Cerebellum (tissue), 4 donors: ENCODE measurements at places on chromosomes 11 and 22. TPM values are rescaled to one million over a fixed set of nuclear protein-coding genes. Genes with fewer than 3 reads are reported as not detected.

The PANX2 gene
- total RNA-seq = 2.7 TPM

The CLCF1 gene
- 0.27 TPM for total RNA-seq

The OR56A1 gene
- 0.27 TPM for total RNA-seq

The OR5A1 gene
- not detected for total RNA-seq

The OR5B21 gene
- not detected for total RNA-seq

The MS4A6E gene
- not detected for total RNA-seq

GRCh38 chr22:38867471-38868285 is 4.3 kb downstream of the CBX6 start:
- DNase-seq = no peak

- no peak for DNase-seq
Measured at GRCh38 chr11:35552616-35553015, 27.2 kb upstream of the PAMR1 start.

DNA sequence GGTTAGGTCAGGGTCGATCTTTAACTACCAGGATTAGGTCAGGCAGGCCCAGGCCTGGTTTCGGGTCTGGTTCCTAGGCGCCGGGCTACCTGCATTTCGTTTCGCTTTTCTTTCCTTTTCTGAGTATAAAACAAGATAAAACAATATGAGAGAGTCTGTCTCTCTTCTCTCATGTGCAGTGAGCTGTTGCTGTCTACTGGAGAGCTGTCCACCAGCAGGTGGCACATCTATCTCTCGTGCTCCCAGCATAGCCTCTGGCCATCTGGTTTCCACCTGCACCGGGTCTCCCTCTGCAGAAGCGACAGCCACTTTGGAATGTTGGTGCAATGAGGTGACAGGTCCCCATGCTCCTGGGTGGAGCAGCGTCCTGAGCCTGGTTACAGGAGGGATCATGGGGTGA is 27.6 kb downstream of the RIBC2 start:
- DNase-seq = peak; percentile 55

- DNase-seq = no peak
Measured at GRCh38 chr22:26127556-26127955, 41.7 kb upstream of the SEZ6L start.

DNA sequence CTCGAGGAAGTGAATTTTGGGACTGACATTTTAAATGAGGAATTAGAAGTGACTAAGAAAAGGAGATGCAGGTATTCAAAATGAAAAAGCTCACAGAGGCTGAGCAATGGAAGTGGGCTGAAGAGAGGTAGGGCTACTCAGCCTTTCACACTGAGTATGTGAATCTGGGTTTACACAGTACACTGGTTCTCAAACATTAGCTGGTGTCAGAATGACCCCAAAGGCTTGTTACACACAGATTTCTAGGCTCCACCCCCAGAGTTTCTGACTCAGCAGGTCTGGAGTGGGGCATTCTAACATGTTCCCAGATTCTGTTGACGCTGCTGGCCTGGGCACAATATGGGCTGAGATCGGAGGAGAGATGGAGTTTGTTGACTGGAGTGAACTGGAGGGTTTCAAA is 32.8 kb downstream of the CADM1 start:
- no peak for DNase-seq

DNA sequence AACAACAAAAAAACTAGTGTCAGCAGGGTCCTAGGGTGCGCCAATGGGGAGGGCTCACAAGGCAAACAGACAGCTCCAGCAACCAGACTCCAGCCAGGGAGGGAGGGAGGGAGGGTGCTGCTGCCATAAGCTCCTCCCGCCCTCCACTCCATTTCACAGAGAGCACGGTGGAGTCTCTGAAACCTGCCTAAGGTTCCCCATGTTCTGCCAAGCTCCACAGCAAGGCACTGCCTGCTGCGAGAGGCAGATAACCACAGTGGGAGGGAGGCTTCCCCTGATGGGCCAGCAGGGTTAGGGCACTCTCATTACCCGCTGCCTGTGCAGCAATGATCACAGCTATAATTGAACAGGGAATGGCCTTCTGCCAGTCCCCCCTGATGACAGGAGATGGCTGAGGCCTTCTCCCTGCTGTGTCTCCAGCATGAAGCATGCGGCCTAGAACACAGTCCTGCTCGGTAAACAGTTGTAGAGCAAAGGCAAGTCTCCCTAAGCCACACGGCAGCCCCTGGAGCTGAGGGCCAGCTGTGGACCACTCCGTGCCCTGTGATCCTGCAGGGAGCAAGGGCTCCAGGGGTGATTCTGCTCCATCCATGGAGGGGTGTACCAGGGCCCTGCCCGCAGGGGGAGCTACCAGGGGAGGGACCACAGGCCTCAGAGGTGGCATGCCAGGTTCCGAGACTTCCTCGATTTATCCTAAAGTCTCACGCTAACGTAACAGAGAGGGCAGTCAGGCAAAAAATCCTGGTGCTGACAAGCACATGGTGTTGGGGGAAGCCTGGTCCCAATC is 42.9 kb downstream of the PC start:
- DNase-seq = peak; percentile 82

GRCh38 chr22:45402466-45402985 is 10.9 kb downstream of the SMC1B start:
- no peak for DNase-seq

DNA sequence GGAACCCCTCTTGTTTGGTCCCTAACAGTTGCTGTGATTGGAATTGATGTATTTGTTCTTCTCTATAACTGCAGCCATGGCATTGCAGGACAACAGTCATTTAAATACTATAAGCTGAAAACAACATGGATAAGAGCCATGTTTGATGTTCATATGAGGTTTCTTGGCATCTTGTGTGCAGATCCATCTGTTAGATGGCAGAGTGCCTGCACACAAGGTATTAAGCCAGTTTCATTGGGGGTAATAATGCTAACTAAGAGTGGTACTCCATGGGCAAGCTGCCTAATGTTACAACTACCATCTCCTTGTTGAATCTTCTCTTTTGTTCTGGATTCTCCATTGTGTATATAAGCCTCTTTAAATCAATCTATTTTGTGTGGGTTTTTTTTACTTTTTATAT is 206.0 kb upstream of the CHORDC1 start:
- DNase-seq = peak; percentile 1

DNA sequence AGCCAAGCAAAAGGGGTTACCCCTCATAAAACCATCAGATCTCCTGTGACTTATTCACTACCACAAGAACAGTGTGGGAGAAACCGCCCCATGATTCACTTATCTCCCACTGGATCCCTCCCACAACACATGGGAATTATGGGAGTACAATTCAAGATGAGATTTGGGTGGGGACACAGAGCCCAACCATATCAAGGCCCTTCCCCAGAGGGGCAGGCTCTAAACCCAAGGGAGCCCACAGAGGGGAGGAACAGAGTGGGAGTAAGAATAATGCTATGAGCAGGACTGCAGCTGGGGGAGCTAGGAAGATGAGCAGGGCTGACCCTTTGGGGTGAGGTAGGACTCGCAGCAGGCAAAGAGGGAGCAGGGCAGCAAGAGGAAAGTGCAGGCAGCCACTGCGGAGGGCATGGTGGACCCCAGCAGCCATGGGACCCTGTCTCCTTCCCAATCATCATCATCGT is 59.3 kb downstream of the CD82 start:
- DNase-seq = no peak

- DNase-seq = no peak
Measured at GRCh38 chr22:23123804-23124254, 18.0 kb downstream of the RSPH14 start.

- DNase-seq = no peak
Measured at GRCh38 chr11:32990481-32990880, 25.2 kb upstream of the DEPDC7 start.

GRCh38 chr11:86954269-86955110 is 705 bp downstream of the FZD4 start:
- peak; percentile 24 for DNase-seq

- no peak for DNase-seq
Measured at GRCh38 chr22:38215156-38216038, 13.6 kb downstream of the MAFF start.

DNA sequence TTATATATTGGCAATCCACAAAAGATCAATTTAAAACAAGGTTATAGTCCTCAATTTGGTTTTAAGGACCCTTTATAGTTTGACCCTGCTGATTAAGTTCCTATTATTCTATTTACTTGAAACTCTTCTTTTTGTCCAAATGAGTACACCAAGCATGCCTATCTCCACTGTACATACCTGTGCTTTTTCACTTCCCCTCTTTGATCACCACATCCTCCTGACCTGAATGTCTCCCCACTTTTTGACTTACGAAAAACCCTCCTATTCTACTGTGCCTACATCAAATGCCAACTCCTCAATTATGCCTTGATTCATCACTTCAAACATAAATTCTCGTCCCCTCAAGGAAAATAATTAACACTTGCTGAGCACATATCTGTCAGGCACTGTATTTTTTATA is 113.5 kb downstream of the SOX6 start:
- DNase-seq = no peak

- DNase-seq = no peak
Measured at GRCh38 chr11:100459811-100460210, 227.3 kb upstream of the ARHGAP42 start.

DNA sequence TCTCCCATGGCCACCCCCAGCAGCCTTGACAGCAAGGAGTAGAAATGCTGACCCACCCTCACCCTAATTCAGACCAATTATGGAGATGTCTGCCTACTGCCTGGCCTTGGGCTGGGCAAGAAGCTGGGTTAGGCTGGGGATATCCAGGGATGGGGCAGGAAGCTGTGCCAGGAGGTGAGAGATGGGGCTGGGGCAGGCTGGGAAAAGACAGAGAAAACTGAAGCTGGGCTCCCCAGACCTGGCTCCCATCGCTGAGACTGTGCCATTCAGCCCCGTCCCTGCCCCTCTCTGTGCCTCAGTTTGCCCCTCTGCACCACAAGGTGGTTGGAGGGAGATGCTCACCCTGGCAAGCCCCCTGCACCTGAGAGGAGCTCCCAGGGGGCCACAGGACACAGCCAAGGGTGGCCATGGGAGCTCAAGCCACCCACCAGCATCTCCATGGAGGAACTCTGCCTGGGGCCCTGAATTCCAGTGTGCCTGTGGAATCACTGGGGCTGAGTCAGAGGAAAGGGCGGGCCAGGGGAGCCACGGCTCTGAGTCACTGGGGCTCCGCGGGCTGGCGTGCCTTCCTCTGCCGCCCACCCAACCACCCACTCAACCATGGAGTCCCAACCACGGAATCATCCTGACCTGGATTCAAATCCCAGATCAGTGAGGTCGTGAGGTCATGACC is 6.0 kb upstream of the CARD10 start:
- no peak for DNase-seq

DNA sequence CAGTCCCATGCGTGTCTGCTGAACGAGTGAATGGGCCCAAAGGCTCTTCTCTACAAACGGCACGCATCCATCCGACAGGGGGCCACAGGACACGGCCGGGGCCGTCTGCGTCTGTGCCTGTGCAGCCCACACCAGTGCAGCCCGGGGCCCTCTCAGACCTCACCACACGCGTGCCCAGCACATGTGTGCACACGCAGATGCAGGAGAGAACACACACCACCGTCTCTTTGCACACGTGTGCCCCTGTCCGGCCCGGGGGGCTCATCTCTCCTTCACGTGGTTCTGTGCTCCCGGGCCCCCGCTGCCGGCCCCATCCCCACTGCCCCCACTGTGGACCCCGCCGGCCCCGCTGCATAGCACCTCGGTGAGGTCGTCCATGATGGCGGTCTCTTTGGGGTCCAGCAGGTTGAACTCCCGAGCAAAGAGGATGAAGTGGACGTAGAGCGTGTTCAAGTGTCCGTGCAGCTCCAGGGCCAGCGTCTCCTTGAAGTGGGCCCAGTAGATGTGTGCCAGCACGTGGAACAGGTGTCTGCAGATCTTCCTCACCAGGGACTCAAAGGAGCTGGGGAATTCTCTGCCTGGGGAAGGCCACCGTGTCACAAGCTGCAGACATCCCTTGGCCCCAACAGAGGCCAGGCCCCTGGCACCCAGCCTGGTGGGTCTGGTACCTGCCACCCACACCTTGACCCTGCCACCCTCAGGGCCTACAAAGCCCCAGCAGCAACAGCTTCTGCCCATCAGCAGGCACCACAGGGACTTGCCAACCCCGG is 16.5 kb downstream of the MOB2 start:
- no peak for DNase-seq

DNA sequence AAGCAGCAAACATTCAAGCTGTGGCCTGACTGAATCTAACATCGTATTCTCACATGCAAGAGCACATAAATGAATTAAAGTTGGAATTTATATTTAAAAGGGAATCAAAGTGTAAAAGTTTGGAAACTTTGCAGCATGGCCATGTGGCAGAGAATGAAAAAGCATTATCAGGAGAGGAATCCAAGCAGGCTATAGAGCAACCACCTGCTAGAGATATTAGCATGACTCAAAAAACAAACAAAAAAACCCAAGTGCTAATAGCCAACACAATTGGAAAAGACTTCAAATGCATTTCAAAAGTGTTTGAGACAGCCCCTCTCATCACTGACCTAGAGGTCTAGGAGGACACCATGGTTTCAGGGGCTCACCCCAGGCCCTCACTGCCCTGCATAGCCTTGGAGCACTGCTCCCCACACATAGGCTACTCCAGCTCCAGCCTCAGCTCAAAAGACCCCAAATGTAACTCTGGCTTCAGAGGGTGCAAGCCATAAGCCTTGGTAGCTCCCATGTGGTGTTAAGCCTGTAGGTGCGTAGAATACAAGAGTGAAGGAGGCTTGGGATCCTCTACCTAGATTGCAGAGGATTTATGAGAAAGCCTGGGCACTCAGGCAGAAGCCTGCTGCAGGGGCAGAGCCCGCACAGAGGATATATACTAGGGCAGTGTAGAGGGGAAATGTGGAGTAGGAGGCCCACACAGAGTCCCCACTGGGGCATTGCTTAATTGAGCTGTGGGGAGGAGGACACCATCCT is 1.7 kb upstream of the KRTAP5-7 start:
- DNase-seq = no peak

DNA sequence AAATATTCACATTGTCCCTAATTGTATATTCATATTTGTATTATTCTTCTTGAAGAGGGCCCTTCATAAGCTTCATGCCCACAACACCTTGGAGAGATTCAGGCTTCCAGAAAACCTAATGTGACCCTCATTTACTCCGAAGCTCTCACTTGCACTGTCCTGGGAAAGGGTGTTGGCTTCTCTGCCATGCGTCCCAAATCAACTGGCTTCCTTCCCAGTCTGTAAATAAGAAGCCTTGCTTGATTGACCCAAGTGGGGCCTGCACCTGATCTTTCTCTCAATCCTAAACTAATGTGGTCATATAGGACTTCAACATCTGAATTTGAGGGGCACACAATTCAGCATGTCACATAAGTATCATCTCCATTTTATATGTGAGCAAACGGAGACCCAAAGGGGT is 40.5 kb upstream of the ZBTB16 start:
- DNase-seq = no peak

DNA sequence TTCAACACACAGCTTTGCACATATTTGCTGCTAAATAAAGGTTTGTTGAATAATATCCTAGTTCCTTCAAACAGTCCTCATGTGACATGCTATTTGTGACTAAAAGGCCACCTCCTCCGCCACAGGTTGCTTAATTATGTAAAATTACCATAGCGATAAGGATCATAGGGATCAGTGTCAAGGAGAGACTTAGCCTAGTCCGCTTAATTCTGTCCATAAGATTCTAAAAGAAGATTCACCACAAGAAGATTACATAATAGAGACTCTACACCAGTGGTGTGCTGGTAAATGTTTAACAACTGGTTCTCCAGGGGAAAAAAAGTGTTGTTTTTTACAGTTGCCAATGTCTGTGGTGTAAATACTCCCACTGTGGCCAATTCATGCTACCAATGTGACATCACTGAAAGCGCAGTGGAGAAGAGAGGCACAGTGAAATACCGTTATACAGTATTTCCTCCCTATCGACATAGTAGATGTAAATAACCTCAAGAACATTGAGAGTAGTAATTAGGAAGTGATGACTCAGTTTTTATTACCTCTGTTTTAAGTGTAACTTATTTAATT is 4.2 kb upstream of the CHRDL2 start:
- DNase-seq = no peak
